ENCODE measurements at places on chromosomes 2 and 18. TPM values are rescaled to one million over a fixed set of nuclear protein-coding genes. Genes with fewer than 3 reads are reported as not detected.

DNA sequence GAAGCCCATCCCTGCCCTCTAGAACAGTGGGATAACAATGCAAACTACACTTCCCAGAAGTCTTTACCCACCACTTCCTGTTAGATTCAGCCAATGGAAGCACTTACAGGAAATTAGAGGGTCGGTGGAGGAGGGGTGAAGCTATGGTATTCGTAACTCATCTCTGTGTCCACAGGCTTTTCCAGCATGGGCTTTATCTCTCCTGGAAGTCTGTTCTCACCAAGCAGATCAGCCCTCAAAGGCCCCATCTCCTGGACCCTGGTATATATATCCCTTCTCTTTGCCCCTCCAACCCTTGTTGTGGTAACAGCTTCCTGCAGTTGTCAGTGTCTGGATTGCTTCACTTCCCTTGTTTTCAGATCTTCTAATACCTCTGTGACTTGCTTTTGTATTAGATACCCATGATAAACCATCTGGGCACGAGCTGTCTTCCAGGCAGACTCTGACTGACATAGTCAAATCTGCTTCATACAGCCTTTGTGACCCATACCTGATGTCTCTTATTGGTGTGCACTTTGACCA is 475.0 kb upstream of the POU3F3 start:
- H3K4me1 ChIP-seq, result no peaks in the 10 kb centered on the region
- DNase-seq, result no peak
- no peak overlapping the region for H3K4me3 ChIP-seq
- H3K27me3 ChIP-seq, result no peaks in the 10 kb centered on the region

DNA sequence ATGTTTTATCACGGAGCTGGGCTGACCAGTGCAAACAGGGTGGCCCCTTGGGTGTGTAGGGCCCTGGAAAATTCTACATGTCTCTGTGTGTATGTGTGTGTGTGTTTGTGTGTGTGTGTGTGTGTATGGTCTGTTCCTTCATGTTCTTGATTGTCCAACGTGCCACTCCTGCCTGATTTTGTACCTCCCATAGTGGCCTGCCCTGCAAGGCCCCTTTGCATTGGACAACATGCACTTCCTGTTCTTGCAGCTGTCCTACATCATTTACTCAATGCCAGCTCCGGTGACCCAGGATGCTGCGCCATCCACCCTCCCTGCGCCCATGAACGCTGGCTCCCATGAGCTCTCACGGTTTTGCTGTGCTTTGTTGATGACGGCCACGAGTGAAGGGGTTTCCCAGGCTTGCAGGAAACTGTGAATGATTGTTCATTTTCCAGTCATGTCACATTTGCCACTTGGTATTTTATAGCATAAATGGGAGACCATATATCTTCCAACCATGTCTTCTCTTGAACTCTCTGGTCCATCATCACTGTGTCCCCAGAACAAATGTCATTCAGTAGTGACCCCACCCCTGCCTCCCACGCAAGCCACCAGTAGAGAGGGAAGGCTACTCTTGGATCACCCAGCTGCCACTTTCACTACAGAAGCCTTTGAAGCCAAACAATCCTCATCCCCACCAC is 69.7 kb upstream of the NCK2 start:
- no peak for DNase-seq
- H3K36me3 ChIP-seq, result no peaks in the 10 kb centered on the region
- H3K27me3 ChIP-seq, result no peaks in the 10 kb centered on the region
- no peak overlapping the region for H3K27ac ChIP-seq
- H3K4me3 ChIP-seq, result no peak overlapping the region

DNA sequence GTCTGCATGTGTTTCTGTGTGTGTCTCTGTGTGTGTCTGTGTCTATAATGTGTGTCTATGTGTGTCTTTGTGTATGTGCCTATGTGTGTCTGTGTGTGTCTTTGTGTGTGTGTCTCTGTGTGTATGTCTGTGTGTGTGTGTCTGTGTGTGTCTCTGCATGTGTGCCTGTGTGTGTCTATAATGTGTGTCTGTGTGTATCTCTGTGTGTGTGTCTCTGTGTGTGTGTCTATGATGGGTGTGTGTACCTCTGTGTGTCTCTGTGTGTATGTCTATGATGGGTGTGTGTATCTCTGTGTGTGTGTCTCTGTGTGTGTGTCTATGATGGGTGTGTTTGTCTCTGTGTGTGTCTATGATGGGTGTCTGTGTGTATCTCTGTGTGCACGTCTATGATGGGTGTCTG is 126.2 kb upstream of the GPC1 start:
- no peaks in the 10 kb centered on the region for H3K36me3 ChIP-seq
- no peak for DNase-seq

DNA sequence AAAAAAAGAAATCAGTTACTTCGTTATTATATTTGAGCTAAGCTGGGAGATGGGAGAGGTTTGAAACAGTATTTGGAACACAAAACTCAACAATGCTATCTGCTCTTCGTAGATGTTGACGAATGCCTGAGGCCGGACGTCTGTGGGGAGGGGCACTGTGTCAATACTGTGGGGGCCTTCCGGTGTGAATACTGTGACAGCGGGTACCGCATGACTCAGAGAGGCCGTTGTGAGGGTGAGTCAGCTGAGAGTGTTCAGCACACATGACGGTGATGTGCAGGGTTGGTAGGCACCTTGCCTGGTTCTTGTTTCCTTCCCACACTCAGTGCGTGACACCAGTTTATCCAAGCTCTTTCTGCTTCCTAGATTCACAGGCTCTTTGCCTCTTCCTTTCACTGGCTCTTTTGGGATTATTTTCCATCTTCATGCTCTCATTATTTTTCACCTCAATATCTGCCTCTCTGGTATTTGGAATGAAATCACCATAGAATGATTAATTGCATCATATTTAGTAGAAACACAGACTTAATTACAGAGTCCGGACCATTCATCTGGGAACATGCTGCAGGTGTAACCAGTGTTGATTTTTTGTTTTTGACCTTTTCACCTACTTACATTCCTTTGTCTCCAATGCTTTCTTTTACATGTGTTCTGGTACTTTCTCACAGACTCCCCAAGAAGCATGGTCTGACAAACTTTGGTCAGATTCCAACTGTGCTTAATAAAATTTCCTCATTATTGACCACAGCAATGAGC is 200.6 kb upstream of the RASGRP3 start:
- no peaks in the 10 kb centered on the region for H3K27me3 ChIP-seq
- no peaks in the 10 kb centered on the region for H3K36me3 ChIP-seq
- no peaks in the 10 kb centered on the region for H3K4me1 ChIP-seq
- no peak overlapping the region for H3K4me3 ChIP-seq

GRCh38 chr18:59730896-59731295 is 33.7 kb upstream of the CCBE1 start:
- H3K4me1 ChIP-seq, result no peaks in the 10 kb centered on the region
- H3K36me3 ChIP-seq, result no peaks in the 10 kb centered on the region
- no peak for DNase-seq
- H3K27ac ChIP-seq, result no peak overlapping the region

GRCh38 chr18:34977838-34978532 is 63.2 kb upstream of the MAPRE2 start:
- no peak for DNase-seq
- H3K27ac ChIP-seq, result peak overlapping the region; percentile 37
- no peaks in the 10 kb centered on the region for H3K27me3 ChIP-seq
- peak overlapping the region; percentile 65 for H3K4me3 ChIP-seq
- no peaks in the 10 kb centered on the region for H3K4me1 ChIP-seq
- no peaks in the 10 kb centered on the region for H3K36me3 ChIP-seq

GRCh38 chr18:10289251-10289650 is 165.2 kb upstream of the APCDD1 start:
- no peaks in the 10 kb centered on the region for H3K27me3 ChIP-seq
- no peaks in the 10 kb centered on the region for H3K4me1 ChIP-seq
- H3K27ac ChIP-seq, result no peak overlapping the region

GRCh38 chr18:26930630-26931029 is 65.1 kb upstream of the AQP4 start:
- H3K36me3 ChIP-seq, result no peaks in the 10 kb centered on the region
- no peak overlapping the region for H3K27ac ChIP-seq
- H3K4me1 ChIP-seq, result no peaks in the 10 kb centered on the region
- H3K27me3 ChIP-seq, result no peaks in the 10 kb centered on the region
- no peak overlapping the region for H3K4me3 ChIP-seq
- no peak for DNase-seq

DNA sequence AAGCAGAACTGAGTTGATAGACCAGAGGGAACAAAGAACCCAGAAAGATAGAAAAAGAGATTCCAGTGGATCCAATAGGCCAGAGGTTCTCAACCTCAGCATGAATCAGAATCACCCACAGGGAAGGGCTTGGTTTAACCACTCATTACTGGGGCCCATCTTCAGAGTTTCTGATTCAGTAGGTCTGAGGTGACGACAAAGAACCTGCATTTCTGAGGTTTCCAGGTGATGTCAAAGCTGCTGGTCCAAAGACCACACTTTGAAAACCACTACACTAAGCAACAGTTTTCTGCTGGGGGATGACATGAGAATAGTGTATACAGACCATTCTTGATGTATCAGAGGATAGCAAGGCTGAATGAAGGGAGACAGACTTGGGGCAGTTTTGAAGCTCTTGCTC is 296.9 kb upstream of the STON1 start:
- H3K4me3 ChIP-seq, result no peak overlapping the region
- no peaks in the 10 kb centered on the region for H3K4me1 ChIP-seq
- H3K27me3 ChIP-seq, result no peaks in the 10 kb centered on the region
- no peaks in the 10 kb centered on the region for H3K36me3 ChIP-seq
- DNase-seq, result no peak

- H3K27me3 ChIP-seq, result peaks cover 59% of the 10 kb centered on the region
- H3K27ac ChIP-seq, result no peak overlapping the region
- peaks cover 3% of the 10 kb centered on the region for H3K4me1 ChIP-seq
- H3K4me3 ChIP-seq, result no peak overlapping the region
Observed at GRCh38 chr2:176085861-176086771, 2.4 kb upstream of the EVX2 start.

GRCh38 chr18:67590571-67591141 is 74.1 kb upstream of the DSEL start:
- no peaks in the 10 kb centered on the region for H3K36me3 ChIP-seq
- H3K4me1 ChIP-seq, result no peaks in the 10 kb centered on the region
- H3K4me3 ChIP-seq, result no peak overlapping the region
- DNase-seq, result no peak
- H3K27ac ChIP-seq, result no peak overlapping the region

- no peak overlapping the region for H3K4me3 ChIP-seq
- H3K27me3 ChIP-seq, result no peaks in the 10 kb centered on the region
- H3K27ac ChIP-seq, result no peak overlapping the region
- H3K36me3 ChIP-seq, result no peaks in the 10 kb centered on the region
- H3K4me1 ChIP-seq, result no peaks in the 10 kb centered on the region
- no peak for DNase-seq
Observed at GRCh38 chr2:31197166-31197565, 20.1 kb downstream of the CAPN14 start.

GRCh38 chr2:211609127-211609526 is 929.5 kb downstream of the ERBB4 start:
- no peaks in the 10 kb centered on the region for H3K36me3 ChIP-seq
- no peak overlapping the region for H3K4me3 ChIP-seq
- no peaks in the 10 kb centered on the region for H3K4me1 ChIP-seq
- no peaks in the 10 kb centered on the region for H3K27me3 ChIP-seq
- no peak overlapping the region for H3K27ac ChIP-seq

DNA sequence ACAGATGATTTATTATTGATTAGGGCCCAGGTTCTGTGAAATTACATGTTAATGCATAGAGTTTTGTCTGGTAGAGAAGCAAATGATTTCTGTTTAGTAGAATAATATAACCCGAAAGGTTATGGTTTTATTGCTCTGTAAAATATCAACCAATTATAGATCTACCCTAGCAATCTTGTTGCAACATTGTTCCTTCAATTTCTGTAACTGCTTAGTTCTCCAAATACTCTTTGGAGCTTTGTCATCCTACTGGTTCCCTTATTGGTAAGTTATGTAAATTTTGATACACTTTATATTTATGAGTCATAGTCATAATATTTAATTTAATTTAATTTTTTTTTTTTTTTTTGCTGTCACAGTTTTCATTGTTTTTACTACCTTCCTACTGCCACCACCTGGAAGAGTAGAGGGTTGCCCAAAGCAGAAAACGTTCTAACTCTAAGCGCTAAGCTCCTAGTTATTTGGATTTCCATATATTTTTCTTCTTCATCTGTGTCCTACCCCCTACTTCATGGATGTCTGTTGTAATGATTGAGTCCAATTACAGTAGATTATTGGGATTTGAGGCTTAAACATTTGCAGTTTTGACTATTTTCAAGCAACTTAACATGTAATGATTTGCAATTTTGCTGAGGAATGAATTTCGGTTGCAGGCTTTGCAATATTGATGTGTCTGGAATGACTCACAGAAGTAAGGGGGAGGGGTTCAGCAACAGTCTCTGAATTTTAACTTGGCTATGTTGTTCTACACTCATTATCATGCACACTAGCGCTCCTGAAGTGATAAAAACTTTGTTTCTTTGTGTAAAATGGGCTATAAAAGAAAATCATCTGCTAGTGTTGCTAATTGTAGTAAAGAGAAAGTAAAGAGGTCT is 51.1 kb downstream of the NABP1 start:
- H3K4me1 ChIP-seq, result no peaks in the 10 kb centered on the region
- H3K27ac ChIP-seq, result no peak overlapping the region
- no peak overlapping the region for H3K4me3 ChIP-seq
- no peaks in the 10 kb centered on the region for H3K27me3 ChIP-seq
- no peak for DNase-seq

- H3K27ac ChIP-seq, result no peak overlapping the region
- DNase-seq, result no peak
- no peak overlapping the region for H3K4me3 ChIP-seq
Observed at GRCh38 chr2:15096873-15097272, 464.3 kb downstream of the NBAS start.

GRCh38 chr2:196670342-196670741 is 30.8 kb downstream of the CCDC150 start:
- H3K27me3 ChIP-seq, result no peaks in the 10 kb centered on the region
- no peaks in the 10 kb centered on the region for H3K4me1 ChIP-seq
- no peak overlapping the region for H3K27ac ChIP-seq
- no peaks in the 10 kb centered on the region for H3K36me3 ChIP-seq

DNA sequence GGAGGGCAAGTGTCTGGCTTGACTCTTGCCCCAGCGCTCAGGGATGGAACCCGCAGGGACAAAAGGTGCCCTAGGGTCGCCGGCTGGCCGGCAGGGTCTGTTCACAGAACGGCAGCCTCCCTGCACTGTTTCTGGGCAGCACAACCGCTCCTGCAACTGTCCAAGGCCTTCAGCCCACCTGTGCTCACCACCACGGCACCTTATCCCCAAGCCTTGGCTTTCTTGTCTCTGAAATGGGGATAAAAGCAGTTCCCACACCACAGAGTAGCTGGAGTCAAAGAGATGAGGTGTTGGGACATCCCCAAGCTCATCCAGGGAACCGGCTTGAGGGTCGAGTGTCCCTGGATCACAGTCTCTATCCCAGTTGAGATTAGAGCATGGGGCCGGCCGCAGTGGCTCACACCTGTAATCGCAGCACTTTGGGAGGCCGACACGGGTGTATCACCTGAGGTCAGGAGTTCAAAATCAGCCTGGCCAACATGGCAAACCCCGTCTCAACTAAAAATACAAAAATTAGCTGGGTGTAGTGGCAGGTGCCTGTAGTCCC is 4.7 kb downstream of the SNORC start:
- no peak overlapping the region for H3K4me3 ChIP-seq
- no peaks in the 10 kb centered on the region for H3K36me3 ChIP-seq
- no peak for DNase-seq
- H3K4me1 ChIP-seq, result no peaks in the 10 kb centered on the region

GRCh38 chr2:238574490-238575271 is 148.0 kb downstream of the ASB1 start:
- no peak overlapping the region for H3K4me3 ChIP-seq
- no peaks in the 10 kb centered on the region for H3K27me3 ChIP-seq
- DNase-seq, result no peak
- H3K27ac ChIP-seq, result no peak overlapping the region

The ALPG gene
- not detected for total RNA-seq

The CHRND gene
- not detected for total RNA-seq

The ZAP70 gene
- total RNA-seq, result 11.2 TPM

The MYO1B gene
- 10.3 TPM for total RNA-seq

The CXCR1 gene
- 0.18 TPM for total RNA-seq

The KIAA2012 gene
- 0.26 TPM for total RNA-seq

The ARHGAP15 gene
- 8.9 TPM for total RNA-seq

The LPIN2 gene
- 27.7 TPM for total RNA-seq

The SOX11 gene
- total RNA-seq, result not detected
